ENCODE measurements at places on chromosomes 4 and X.

- DNase-seq: no peak
These were observed 199.6 kb downstream of the AFF2 start for GRCh38 chrX:148700021-148700420.

GRCh38 chrX:155094468-155095061, 23.3 kb downstream of the BRCC3 start:
- DNase-seq: no peak

GRCh38 chr4:143858456-143858855, 46.9 kb downstream of the GYPE start:
- DNase-seq: no peak

- DNase-seq: no peak
These were observed 79.2 kb upstream of the C4orf54 start for GRCh38 chr4:99736846-99737245.

DNA sequence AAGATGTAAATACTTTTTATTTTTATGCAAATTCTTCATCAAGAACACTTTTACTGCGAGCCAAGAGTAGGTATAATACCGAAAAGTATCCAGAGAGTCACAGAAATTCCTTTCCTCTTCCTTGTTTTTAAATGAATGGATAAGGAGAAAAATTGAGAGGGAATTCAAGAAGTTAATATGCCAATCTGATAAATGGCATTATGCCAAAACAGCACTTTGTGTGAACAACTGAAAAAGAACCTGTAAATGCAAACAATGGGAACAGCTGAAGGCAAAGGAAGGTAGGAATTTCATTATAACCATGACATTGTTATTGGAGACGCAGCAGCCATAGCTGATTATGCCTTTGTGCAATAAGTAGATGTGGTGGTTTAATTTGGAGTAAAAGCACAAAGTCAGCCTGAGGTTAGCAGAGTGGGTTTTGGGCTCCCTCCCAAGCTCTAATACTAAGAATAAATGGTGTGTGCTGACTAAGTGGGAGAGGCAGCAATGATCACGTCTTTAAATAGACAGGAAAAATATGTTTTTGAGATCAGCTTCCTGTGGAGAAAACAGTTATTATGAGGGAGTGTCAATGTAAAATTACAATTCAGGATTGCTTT, 209.8 kb upstream of the NDST4 start:
- no peak for DNase-seq
